ENCODE measurements at places on chromosomes 2 and 18. TPM values are rescaled to one million over a fixed set of nuclear protein-coding genes. Genes with fewer than 3 reads are reported as not detected.

NUP35 gene
- total RNA-seq, result 11.2 TPM

LYG2 gene
- total RNA-seq, result not detected

CAPN14 gene
- 0.58 TPM for total RNA-seq

EPB41L3 gene
- total RNA-seq, result 43.0 TPM

CFC1 gene
- not detected for total RNA-seq

ITGB6 gene
- 68.5 TPM for total RNA-seq

All from kidney epithelial cell (primary cell).